AG09309 (cell line): ENCODE measurements at places on chromosomes 12 and 14.
A peak's percentile ranks its signal among the peaks of the same experiment; 100 is the strongest.

DNA sequence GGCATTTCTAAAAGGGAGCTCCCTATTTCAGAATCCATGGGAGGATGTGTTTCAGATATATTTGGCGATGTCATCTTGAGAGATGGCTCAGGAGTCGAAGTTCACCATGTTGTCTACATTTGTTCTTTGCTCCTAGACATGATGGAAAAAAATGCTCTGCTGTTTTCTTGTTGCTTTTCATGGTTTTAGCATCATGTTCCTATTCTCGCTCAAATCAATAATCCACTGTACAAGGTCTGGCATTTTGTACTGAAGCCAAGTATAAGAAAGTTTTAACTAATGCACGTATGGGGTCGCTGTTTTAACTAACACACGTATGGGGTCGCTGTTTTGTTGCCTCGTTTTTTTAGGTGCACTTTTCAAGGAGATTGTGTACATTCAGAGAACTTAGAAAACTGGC lies 60.9 kb downstream of the PLXNC1 start:
- DNase-seq = no peak

DNA sequence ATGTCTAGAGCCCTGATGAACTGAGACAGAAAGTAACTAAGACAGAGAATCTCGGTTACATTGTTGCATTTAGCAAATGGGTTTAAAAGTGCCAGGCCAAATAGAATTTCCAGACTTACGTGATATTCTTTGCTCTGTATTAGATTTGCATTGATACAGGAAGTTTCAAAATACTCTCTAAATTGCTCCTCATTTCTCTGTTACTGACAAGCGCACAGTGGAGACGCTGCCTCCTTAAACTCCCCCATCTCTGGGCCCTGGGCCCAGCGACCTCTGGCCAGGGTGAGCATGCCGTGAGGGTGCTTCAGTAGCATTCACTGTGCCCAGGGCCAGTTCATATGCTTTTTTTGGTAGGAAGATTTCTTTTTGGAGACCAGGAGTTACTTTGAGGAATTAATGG lies 22.9 kb upstream of the EVL start:
- no peak for DNase-seq

- no peak for DNase-seq
Observed at GRCh38 chr14:64899958-64900357, 14.3 kb upstream of the CHURC1 start.

GRCh38 chr12:116484807-116485206 lies 74.4 kb upstream of the MAP1LC3B2 start:
- no peak for DNase-seq

DNA sequence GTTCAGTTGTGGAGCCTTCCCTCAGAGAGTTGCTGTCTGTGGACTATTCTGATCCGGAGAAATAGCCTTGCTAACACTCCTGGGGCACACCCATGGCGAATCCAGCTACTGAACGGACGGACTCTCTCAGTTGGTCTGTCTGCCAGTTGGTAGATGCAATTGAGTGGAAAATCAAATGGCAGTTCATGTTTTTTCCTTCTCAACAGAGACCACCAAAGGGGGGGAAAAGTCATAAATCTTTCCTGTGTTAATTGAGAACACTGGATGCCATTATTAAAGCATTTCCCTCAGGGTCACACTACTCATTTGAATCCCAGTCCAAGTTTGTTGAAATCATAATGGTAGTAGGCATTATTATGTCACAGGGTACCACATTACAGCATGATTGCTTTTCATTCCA lies 354.3 kb upstream of the FAR2 start:
- DNase-seq = no peak

DNA sequence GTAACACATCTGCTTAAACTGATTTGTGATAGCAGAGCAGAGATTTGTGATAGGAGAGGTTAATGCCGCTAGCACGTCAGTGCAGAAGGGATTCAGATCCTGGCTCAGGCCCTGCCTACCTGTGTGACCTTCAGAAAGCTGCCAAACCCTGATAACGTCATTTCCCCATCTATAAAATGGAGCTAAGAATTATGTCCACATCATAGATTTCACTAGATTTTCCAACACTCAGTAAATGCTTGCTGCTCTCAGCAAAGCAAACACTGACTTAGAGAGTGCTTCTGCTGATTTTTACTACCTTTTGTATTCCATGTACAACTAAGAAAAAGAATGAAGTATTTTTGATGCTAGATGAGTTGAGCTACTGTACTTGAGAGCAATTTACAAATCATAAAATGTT lies 261.4 kb downstream of the ITPR2 start:
- DNase-seq = no peak

DNA sequence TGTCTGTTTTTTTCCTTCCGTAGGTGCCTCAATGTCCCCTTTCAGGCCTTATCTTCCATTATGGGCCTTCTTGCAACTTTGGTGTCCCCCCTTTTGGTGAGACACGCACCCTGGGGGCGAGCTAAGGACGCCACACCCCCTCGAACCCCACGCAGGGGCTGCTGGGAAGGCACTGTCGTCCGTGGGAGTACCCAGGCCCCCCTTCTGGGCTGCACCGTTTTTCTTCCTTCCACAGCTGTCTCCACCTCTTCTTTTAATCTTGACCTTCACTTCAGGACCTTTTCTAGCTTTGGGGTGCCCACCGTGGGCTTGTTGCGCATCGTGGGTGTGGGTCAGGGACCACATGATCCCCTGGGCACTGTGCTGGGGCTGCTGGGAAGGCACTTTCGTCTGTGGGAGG lies 271.8 kb downstream of the ALG10 start:
- no peak for DNase-seq

DNA sequence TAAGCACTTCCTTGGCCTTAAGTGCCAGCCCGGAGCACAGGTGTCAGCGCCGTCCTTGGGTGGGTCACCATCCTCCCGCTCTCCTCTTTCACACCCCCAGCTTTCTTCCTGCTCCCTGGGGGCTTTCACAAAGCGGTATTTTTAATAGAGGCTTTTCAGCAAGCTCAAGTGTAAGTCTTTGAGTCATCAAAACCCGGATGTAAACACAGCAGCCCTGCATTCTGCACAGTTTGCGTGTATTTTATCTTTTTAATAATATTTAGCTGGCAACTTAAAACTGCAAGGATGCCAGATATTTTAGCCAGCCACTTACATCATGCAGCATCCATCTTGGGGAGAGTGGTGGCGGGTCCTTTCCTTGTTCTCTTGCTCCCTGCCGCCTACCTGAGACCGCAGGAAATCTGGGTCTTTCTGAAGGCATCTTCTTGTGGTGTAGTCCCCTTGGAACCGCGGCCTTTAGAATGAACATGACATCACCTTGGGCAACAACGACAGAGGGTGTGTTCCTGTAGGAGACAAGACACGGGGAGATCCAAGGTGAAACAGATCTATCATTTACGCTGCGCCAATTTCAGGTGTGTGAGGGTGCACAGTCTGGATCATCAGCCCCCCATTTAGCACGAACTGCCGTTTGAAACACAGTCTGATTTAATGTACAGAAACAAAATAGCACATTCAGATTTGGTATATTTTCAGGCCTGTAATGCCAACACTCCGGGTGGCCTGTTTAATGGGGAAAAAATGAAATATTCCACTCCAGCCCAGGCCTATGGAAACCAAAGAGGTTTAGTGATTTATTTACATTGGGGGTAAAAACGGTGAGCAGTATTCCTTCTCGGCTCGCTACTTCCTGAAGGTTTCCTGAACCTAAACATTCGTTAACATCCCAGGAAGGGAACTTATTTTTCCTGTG lies 12.5 kb upstream of the IRF2BPL start:
- peak; percentile 92 for DNase-seq

GRCh38 chr12:93302331-93303229 lies 75.1 kb upstream of the NUDT4 start:
- no peak for DNase-seq
